ENCODE measurements at places on chromosomes 5 and 9. TPM values are rescaled to one million over a fixed set of nuclear protein-coding genes. Genes with fewer than 3 reads are reported as not detected.

The ITK gene
- total RNA-seq = 324 TPM

The SGCD gene
- not detected for total RNA-seq

The TRPM6 gene
- total RNA-seq = not detected

The SHOC1 gene
- total RNA-seq = not detected

The TAS2R1 gene
- not detected for total RNA-seq

The PRELID2 gene
- total RNA-seq = 1.0 TPM

The RELL2 gene
- 22.9 TPM for total RNA-seq

The ZMAT2 gene
- 56.9 TPM for total RNA-seq

The CBY3 gene
- 0.71 TPM for total RNA-seq

The SMIM33 gene
- 2.3 TPM for total RNA-seq

The ORM2 gene
- not detected for total RNA-seq

The ACSL6 gene
- total RNA-seq = 30.8 TPM

The MROH2B gene
- not detected for total RNA-seq

The CARD9 gene
- total RNA-seq = 0.35 TPM

The RANBP17 gene
- total RNA-seq = not detected

The OLFM1 gene
- total RNA-seq = not detected

The TXNDC8 gene
- not detected for total RNA-seq

The CDX1 gene
- not detected for total RNA-seq

The PROB1 gene
- total RNA-seq = 2.6 TPM

The SLC27A6 gene
- total RNA-seq = not detected

The ZBTB34 gene
- 7.7 TPM for total RNA-seq

The CD180 gene
- 0.65 TPM for total RNA-seq

The IRX1 gene
- total RNA-seq = not detected

The LCN9 gene
- not detected for total RNA-seq

The NEK6 gene
- 16.2 TPM for total RNA-seq

The PPIC gene
- not detected for total RNA-seq

The HRCT1 gene
- not detected for total RNA-seq

The NEURL1B gene
- total RNA-seq = 6.8 TPM

The MYOT gene
- not detected for total RNA-seq

The SPINK7 gene
- total RNA-seq = not detected

The IFNB1 gene
- not detected for total RNA-seq

The IRX2 gene
- not detected for total RNA-seq

The SH3GL2 gene
- not detected for total RNA-seq

The TNC gene
- total RNA-seq = not detected

The ZNF462 gene
- total RNA-seq = 0.48 TPM

The PCDHGC4 gene
- not detected for total RNA-seq

The CCDC183 gene
- total RNA-seq = 0.46 TPM

The CYSRT1 gene
- total RNA-seq = 0.40 TPM

The CCNI2 gene
- 7.7 TPM for total RNA-seq

The ERCC8 gene
- 8.0 TPM for total RNA-seq

The HACD4 gene
- total RNA-seq = 13.0 TPM

The MLANA gene
- not detected for total RNA-seq

The RAI14 gene
- total RNA-seq = 0.12 TPM

The TSLP gene
- total RNA-seq = not detected

The RBM22 gene
- total RNA-seq = 59.3 TPM

The PIK3R1 gene
- total RNA-seq = 74.1 TPM

The C1QTNF2 gene
- not detected for total RNA-seq

The GABRA6 gene
- total RNA-seq = not detected

The IFNE gene
- total RNA-seq = not detected

The STKLD1 gene
- 1.1 TPM for total RNA-seq

The MYO10 gene
- not detected for total RNA-seq
